Neural crest cell (in vitro differentiated cells): ENCODE measurements at places on chromosomes 12 and 14. TPM values are rescaled to one million over a fixed set of nuclear protein-coding genes. Genes with fewer than 3 reads are reported as not detected.
A peak's percentile ranks its signal among the peaks of the same experiment; 100 is the strongest.

The LTBP2 gene
- total RNA-seq: 0.93 and 1.3 TPM in 2 replicates

- no peak for DNase-seq
Measured at GRCh38 chr12:20132818-20133217, 235.5 kb upstream of the PDE3A start.

GRCh38 chr12:101729842-101730241 is 9.4 kb downstream of the SYCP3 start:
- no peak for DNase-seq

The DHRS2 gene
- not detected in 2 replicates for total RNA-seq

GRCh38 chr12:6943722-6944380 is at the start of the genes C12orf57 and RNU7-1:
Gene C12orf57 (plus strand): TSS chr12:6944022. CDS start chr12:6944122, 100 bp downstream.
Gene RNU7-1 (plus strand): TSS chr12:6943816.
- peak; percentile 63 for DNase-seq

DNA sequence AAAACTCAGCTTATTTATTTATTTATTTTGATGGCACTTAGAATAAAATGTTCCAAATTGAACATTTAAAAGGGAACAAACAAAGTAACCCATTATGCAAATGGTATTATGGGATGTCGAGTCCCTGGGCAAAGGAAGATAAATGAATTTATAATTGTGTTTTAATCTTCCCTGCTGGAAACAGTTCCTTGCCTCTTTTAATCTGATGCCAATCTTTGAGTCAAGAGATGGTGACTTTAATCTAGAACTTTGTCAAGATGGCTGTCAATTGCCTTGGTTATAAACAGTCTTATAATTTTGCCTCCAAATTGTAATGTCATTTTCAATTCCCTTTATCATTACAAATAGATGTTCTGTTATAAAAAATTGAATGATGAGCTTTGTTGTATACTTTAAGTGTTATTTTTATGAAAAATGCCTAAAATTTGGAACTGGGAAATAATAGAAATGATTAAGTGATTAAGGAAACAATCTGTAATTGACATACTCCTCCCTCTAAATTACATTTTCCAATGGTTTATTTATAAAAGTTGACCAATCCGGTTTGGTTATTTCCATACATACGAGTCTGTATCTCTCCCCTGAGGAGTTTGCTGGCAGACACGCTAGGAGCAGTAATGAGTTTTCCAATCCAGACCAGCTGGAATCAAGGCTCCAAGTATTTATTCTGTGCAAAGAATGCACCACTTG is 134.9 kb upstream of the FRMD6 start:
- no peak for DNase-seq

DNA sequence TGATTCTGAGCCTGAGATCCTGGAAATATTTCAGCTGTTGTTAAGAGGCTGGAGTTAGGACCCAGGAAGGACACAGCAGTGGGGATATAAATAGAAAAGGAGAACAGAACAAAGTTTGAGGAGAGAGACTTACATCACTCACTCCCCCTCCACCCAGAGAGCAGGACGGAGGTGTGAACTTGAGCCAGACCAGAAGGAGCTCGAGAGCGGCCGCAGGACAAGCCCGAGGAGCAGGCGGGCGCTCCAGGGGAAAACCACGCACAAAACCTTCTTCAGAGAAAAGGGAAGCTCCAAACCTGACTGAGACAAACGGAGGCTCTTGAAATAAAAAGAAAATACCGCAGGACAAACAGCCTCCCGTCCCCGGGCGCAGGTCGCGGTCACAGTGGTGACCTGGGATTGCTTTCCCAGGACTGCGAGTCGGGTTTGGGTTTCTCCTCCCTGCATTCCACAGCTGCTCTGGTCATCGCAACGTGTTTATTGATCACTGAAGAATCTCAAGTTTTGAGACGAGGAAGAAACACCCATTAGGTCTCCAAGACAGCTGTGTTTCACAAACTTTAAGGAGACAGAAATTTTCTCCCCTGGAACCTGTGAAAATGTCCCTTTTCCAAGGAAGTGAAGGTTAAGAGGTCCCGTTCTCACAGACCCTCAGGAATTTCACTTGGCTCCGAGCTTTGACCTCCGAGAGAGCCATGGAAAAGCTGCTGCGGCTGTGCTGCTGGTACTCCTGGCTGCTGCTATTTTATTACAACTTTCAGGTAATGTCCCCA is at the start of gene ADGRD1:
Gene ADGRD1, plus strand, starts transcription at position 137 of the 773 bp plus-strand sequence. Its CDS starts 559 bp downstream, at position 696.
- DNase-seq: no peak

The HOXC12 gene
- not detected in 2 replicates for total RNA-seq

DNA sequence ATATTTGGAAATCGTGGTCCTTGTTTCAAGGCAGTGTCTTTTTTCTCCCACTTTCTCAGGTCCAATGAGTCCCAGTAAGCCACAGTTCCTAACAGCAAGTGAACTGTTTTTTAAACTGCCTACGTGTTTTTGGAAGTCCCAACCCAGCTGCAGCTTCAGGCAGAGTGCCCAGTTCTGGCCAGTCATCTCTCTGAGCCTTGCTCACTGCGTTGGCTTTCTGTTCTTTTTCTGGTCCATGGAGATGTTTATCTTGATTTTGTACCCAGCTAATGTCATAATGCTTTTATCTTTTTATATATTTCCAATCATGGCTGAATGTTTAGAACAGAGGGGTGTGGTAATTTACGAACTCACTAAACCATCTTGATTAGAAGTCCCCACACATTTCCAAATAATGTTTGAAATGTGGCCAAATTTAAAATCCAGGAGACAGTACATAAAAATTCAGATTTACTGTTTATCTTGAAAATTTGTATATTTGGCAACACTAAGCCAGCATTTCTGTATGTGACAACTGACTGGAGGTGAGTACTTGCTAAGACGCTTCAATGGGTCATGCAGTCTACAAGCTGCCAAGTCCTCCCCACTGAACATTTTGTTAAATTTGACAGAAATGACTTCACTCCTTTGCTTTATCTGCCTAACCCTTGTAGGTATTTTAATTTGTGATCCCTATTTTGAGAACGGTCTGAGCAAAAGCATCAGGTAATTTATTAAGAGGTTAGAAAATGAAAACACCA is 46.1 kb upstream of the OTOGL start:
- DNase-seq: no peak

- DNase-seq: no peak
Measured at GRCh38 chr12:69698769-69699540, at the start of gene BEST3. Gene BEST3 (minus strand): TSS chr12:69699303. CDS start chr12:69697798, 1,505 bp downstream.

DNA sequence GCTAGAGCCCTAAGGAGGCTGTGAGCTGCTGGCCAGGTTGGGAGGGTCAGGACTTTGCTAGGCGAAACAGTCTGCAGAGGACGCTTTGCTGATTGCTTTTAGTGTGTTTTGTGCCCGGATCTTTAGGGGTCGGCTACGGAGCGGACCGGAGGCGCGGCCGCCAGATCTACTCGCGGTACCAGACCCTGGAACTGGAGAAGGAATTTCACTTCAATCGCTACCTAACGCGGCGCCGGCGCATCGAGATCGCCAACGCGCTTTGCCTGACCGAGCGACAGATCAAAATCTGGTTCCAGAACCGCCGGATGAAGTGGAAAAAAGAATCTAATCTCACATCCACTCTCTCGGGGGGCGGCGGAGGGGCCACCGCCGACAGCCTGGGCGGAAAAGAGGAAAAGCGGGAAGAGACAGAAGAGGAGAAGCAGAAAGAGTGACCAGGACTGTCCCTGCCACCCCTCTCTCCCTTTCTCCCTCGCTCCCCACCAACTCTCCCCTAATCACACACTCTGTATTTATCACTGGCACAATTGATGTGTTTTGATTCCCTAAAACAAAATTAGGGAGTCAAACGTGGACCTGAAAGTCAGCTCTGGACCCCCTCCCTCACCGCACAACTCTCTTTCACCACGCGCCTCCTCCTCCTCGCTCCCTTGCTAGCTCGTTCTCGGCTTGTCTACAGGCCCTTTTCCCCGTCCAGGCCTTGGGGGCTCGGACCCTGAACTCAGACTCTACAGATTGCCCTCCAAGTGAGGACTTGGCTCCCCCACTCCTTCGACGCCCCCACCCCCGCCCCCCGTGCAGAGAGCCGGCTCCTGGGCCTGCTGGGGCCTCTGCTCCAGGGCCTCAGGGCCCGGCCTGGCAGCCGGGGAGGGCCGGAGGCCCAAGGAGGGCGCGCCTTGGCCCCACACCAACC is 1.5 kb downstream of the HOXC6 start:
- no peak for DNase-seq
